Large intestine (tissue), 12 donors: ENCODE measurements at places on chromosomes 1 and 21.

DNA sequence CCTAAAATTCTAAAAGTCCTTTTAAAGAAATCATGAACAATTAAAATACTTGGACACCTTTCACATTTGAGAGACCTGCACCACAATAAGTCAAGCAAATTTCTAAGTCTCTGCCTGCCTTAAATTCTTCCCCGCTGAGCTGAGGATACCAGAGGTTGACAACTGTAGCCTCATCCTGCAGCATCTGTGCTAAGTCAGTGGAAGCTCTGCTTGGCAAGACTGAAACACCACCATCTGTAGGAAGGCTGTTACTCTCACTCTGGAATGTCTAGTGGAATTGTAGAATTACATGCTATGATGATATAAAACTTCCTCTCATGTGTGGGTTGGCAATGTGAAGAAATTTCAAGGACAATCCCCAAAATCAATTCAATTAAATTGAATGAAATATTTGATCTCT lies 1756.5 kb downstream of the NCAM2 start:
- DNase-seq = no peak
- H3K27me3 ChIP-seq = no peaks in the 10 kb centered on the region
- H3K27ac ChIP-seq = no peak overlapping the region
- no peak overlapping the region for H3K4me3 ChIP-seq
- H3K4me1 ChIP-seq = no peaks in the 10 kb centered on the region

- H3K4me1 ChIP-seq = no peaks in the 10 kb centered on the region
- no peak overlapping the region for H3K27ac ChIP-seq
- H3K36me3 ChIP-seq = no peaks in the 10 kb centered on the region
- no peak for DNase-seq
- H3K27me3 ChIP-seq = no peaks in the 10 kb centered on the region
These were observed 76.1 kb upstream of the C8B start for GRCh38 chr1:57041901-57042300.

DNA sequence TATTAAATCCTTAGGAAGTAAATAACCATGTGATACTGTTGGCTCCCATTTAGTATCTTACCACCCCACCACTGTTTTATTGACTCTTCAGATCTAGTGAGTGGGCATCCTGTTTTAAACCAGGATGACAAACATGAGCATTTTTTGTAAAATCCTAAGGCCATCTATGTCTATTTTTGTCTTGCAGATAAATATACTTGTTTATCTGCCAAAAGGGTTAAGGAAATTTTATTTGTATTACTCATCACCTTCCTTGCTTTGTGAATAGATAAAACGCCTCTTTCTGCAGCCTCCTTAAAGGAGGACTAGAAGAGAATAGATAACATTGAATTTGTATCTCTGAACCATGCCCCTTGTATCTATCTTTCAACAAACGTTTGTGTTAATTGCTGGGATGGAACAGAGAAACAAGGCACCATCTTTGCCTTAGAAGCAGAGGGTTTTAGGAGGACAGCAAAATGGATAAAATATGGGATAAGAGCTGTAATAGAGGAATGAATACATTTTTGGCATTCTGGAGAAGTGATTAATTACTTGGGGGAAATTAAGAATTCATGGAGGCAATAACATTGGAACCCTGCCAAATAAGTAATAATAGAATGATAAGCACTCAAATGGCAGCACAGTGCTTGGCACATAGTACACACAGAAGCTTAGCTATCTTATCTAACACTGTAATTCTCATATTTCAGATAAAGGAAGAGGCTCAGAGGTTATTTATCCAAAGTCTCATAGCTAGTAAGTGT lies 14.7 kb downstream of the YTHDF2 start:
- H3K27me3 ChIP-seq = no peaks in the 10 kb centered on the region
- no peak for DNase-seq
- peaks cover 8% of the 10 kb centered on the region for H3K36me3 ChIP-seq
- H3K4me1 ChIP-seq = peaks cover 12% of the 10 kb centered on the region
- H3K27ac ChIP-seq = no peak overlapping the region

DNA sequence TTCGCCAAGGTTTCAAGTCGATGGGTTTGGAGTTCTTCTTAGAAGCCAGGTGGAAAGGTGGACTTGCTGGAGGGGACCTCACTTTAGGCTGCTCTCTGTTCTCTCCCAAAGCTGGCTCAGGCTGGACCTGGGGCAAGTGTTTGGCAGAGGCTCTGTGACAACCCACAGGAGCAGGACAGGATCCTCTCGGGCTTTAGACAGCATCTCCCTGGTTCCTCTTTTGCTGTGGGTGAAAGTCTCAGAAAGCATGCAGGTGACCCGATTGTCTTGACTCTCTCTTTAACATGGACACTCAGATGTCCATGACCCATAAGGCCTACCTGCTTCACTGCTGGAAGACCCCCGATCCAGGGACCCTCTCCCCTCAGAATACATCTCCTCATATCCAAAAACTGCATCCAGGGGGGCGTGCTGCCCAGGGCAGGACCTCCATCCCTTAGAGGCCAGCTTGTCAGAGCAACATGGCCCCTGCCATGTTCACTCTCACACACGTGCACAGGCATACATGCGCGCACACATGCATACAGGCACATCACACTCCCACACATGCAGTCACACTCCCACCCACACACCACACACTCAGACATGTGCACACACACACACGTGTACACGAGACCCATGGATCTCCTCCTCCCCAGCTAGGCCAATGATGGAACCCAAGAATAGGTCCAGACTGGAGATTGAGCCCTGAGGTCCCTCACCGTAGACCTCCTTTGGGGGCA lies 21.3 kb downstream of the MRPL37 start:
- H3K27me3 ChIP-seq = no peaks in the 10 kb centered on the region
- no peak overlapping the region for H3K4me3 ChIP-seq
- no peak for DNase-seq

DNA sequence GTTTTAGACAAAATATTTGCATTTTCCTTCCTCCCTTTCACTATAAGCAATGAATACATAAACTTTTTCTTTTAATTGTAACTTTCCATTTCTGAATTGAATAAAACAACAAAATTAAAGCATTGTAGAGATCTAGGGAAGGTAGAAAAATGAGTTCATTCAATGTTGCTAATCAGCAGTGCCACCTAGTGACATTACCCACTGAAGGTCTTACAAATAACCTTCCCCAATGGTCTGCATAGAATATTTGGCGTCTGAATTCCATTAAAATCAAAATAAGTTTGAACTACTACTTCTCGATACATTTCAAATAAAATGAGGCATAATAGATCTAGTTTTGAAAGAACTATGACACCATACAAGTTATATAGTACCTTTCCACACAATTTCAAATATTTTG lies 19.6 kb downstream of the FH start:
- no peak overlapping the region for H3K4me3 ChIP-seq
- H3K27me3 ChIP-seq = no peaks in the 10 kb centered on the region
- no peak for DNase-seq
- no peak overlapping the region for H3K27ac ChIP-seq
- no peaks in the 10 kb centered on the region for H3K4me1 ChIP-seq

DNA sequence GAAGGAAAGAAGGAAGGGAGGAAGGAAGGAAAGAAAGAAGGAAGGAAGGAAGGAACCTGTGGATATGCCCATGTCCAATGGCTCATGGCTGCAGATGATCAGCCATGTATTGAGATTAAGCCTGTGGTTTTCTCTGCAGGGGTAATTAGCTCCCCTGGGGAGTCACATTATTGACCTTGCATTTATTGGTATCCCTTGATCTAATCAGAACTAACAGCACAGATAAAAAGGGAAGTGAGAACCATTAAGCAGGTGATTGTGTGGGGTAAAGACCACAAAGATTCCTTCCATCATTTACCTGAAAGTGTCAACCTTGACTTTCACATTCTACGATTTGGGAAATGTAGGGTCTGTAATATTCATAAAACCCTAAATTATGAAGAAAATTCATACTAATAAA lies 390.7 kb downstream of the BRINP2 start:
- H3K4me1 ChIP-seq = no peaks in the 10 kb centered on the region
- H3K27me3 ChIP-seq = no peaks in the 10 kb centered on the region
- no peak overlapping the region for H3K27ac ChIP-seq
- H3K4me3 ChIP-seq = no peak overlapping the region
- no peaks in the 10 kb centered on the region for H3K36me3 ChIP-seq
- no peak for DNase-seq

- H3K27ac ChIP-seq = no peak overlapping the region
- no peak for DNase-seq
- no peaks in the 10 kb centered on the region for H3K36me3 ChIP-seq
These were observed 24.6 kb downstream of the KCNK1 start for GRCh38 chr1:233638513-233638912.

- no peak overlapping the region for H3K27ac ChIP-seq
- H3K4me3 ChIP-seq = no peak overlapping the region
- no peaks in the 10 kb centered on the region for H3K36me3 ChIP-seq
- no peak for DNase-seq
- no peaks in the 10 kb centered on the region for H3K4me1 ChIP-seq
- no peaks in the 10 kb centered on the region for H3K27me3 ChIP-seq
These were observed 91.9 kb downstream of the URB2 start for GRCh38 chr1:229717786-229718576.
